ENCODE measurements at places on chromosomes 12 and 14. TPM values are rescaled to one million over a fixed set of nuclear protein-coding genes. Genes with fewer than 3 reads are reported as not detected.

- DNase-seq: no peak
- no peak overlapping the region for H3K4me3 ChIP-seq
- no peak overlapping the region for H3K27ac ChIP-seq
- H3K36me3 ChIP-seq: 0 out of 2 replicates have a peak, but pooled peaks cover 4% of the 10 kb centered on the region
Observed at GRCh38 chr12:63934936-63935335, 90.4 kb downstream of the SRGAP1 start.

GRCh38 chr14:52936437-52936836 is 14.4 kb downstream of the FERMT2 start:
- H3K4me3 ChIP-seq: no peak overlapping the region
- DNase-seq: no peak
- no peaks in the 10 kb centered on the region for H3K4me1 ChIP-seq

GRCh38 chr12:65520658-65521057 is 242.2 kb downstream of the MSRB3 start:
- no peaks in the 10 kb centered on the region for H3K36me3 ChIP-seq
- no peak overlapping the region for H3K4me3 ChIP-seq
- H3K27me3 ChIP-seq: no peaks in the 10 kb centered on the region
- no peak overlapping the region for H3K27ac ChIP-seq

GRCh38 chr14:90597961-90598360 is 201.1 kb downstream of the CALM1 start:
- no peak overlapping the region for H3K4me3 ChIP-seq
- H3K27me3 ChIP-seq: no peaks in the 10 kb centered on the region
- no peak for DNase-seq
- no peak overlapping the region for H3K27ac ChIP-seq

DNA sequence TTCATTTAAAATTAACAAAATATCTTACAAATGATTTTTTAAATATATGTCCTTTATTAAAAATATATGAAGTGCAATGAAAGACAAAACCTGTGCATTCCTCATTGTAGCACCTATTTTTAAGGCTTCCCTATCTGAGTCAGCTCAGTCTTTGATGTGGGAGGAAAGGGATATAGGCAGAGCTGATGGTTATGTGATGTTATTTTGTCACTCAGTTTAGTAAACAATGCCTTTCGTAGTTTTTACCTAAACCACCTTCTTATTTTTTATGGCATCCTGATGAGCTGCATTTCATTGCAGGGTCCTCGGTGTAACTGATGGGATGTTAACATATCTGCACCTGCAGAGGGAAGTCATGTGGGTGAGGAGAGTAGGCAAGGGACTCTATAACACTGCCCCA is 58.9 kb upstream of the FRMD6 start:
- H3K4me1 ChIP-seq: no peaks in the 10 kb centered on the region
- no peak overlapping the region for H3K27ac ChIP-seq
- no peak for DNase-seq
- no peaks in the 10 kb centered on the region for H3K27me3 ChIP-seq
- H3K4me3 ChIP-seq: no peak overlapping the region

The GNB3 gene
- total RNA-seq: 1.8 TPM

The CREBL2 gene
- total RNA-seq: 11.7 TPM

The SLC5A8 gene
- total RNA-seq: not detected
